Osteocyte (in vitro differentiated cells): ENCODE measurements at places on chromosomes 7 and 10.
A peak's percentile ranks its signal among the peaks of the same experiment; 100 is the strongest.

DNA sequence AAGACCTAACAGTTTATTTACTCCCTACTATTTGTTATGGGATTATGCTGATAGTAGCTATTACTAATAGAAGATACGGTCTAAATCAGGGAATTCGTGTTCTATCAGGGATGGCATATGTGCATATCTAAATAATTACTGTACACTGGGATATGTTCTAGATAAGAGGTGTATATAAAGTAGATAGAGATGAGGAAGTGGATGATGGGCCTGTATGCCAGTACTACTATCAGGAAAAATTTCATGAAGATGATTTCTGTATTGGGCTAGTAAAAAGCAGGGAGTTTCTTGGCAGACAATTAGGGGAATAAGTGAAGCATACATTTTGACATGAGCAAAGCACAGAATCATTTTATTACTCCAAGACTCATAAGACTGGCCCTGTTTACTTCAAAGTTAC is 26.2 kb downstream of the PTPN12 start:
- peaks cover 52% of the 10 kb centered on the region for H3K4me1 ChIP-seq
- peak overlapping the region; percentile 41 for H3K27ac ChIP-seq
- H3K36me3 ChIP-seq, result peaks cover 5% of the 10 kb centered on the region
- no peak for DNase-seq
- H3K4me3 ChIP-seq, result no peak overlapping the region

- no peaks in the 10 kb centered on the region for H3K4me1 ChIP-seq
- H3K27ac ChIP-seq, result no peak overlapping the region
- peaks cover 4% of the 10 kb centered on the region for H3K36me3 ChIP-seq
- no peaks in the 10 kb centered on the region for H3K27me3 ChIP-seq
Observed at GRCh38 chr10:50439187-50439586, 184.6 kb downstream of the SGMS1 start.

DNA sequence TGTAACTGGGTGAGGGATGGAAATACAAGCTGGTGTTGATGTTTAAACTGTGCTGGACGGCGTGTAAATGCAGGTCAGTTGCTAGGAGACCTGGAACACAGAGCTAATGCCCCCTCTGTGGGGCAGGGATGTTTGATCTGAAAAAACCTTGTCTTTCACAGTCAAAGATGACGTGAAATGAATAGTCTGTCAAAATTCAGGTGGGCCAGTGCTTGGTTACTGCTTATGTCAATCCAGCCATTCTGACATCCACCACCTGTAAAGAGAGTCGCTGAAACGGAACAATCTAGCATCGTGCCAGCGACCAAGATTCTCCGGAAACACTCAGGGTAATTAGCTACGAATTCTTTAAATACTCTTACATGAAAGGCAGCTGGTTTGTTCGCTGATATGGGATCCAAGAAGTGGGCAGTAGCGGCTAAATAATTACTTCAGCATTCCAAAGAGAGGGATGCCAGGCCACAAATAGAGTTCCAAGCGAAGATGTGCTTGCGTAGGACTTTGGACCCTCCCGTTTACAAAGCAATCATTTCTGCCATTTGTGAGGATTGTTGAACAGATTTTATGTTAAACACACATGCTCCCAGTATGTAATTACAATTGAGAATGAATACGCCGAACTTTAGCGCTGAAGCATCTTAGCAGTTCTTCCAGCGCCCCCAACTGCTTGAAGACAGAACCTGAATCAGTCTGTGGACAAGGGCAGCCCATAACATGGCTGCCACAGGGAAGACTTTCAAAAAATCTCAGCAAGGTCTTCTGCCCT is 7.3 kb upstream of the ASB4 start:
- H3K27ac ChIP-seq, result no peak overlapping the region
- no peak for DNase-seq
- H3K4me3 ChIP-seq, result no peak overlapping the region
- peaks cover 8% of the 10 kb centered on the region for H3K4me1 ChIP-seq
- no peaks in the 10 kb centered on the region for H3K36me3 ChIP-seq
- peaks cover 3% of the 10 kb centered on the region for H3K27me3 ChIP-seq

GRCh38 chr10:110503528-110504110 is 5.9 kb downstream of the DUSP5 start:
- peaks cover 20% of the 10 kb centered on the region for H3K36me3 ChIP-seq
- no peaks in the 10 kb centered on the region for H3K27me3 ChIP-seq
- H3K27ac ChIP-seq, result peak overlapping the region; percentile 68
- no peak for DNase-seq
- no peak overlapping the region for H3K4me3 ChIP-seq

GRCh38 chr7:125338110-125338509 is 408.5 kb upstream of the POT1 start:
- H3K27ac ChIP-seq, result no peak overlapping the region
- H3K36me3 ChIP-seq, result no peaks in the 10 kb centered on the region
- no peaks in the 10 kb centered on the region for H3K27me3 ChIP-seq
- no peaks in the 10 kb centered on the region for H3K4me1 ChIP-seq
- no peak for DNase-seq
- no peak overlapping the region for H3K4me3 ChIP-seq
